ENCODE measurements at places on chromosomes 12 and 14.

DNA sequence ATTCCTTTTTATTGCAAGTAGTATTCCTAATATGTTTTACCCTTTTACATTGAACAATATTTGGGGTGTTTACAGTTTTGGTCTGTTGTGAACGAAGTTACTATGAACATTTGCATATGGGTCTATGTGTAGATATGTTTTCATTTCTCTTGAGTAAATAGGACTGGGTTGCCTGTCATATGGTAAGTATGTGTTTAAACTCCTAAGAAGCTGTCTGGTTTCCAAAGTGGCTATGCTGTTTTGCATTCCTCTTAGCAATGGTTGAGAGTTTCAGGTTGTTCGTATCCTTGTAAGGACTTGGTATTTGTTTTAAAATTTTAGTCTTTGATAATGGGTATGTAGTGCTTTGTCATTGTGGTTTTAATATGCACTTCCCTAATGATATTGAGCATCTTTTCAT is 6.3 kb downstream of the METAP2 start:
- DNase-seq = no peak

GRCh38 chr12:21677622-21678277 is 20.1 kb upstream of the LDHB start:
- DNase-seq = no peak

DNA sequence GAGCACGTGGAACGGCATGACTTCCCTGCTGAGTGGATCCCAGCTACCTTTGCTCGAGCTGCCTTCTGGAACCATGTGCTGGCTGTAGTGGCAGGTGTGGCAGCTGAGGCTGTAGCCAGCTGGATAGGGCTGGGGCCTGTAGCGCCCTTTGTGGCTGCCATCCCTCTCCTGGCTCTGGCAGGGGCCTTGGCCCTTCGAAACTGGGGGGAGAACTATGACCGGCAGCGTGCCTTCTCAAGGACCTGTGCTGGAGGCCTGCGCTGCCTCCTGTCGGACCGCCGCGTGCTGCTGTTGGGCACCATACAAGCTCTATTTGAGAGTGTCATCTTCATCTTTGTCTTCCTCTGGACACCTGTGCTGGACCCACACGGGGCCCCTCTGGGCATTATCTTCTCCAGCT is 14.8 kb upstream of the ESPL1 start:
- no peak for DNase-seq

DNA sequence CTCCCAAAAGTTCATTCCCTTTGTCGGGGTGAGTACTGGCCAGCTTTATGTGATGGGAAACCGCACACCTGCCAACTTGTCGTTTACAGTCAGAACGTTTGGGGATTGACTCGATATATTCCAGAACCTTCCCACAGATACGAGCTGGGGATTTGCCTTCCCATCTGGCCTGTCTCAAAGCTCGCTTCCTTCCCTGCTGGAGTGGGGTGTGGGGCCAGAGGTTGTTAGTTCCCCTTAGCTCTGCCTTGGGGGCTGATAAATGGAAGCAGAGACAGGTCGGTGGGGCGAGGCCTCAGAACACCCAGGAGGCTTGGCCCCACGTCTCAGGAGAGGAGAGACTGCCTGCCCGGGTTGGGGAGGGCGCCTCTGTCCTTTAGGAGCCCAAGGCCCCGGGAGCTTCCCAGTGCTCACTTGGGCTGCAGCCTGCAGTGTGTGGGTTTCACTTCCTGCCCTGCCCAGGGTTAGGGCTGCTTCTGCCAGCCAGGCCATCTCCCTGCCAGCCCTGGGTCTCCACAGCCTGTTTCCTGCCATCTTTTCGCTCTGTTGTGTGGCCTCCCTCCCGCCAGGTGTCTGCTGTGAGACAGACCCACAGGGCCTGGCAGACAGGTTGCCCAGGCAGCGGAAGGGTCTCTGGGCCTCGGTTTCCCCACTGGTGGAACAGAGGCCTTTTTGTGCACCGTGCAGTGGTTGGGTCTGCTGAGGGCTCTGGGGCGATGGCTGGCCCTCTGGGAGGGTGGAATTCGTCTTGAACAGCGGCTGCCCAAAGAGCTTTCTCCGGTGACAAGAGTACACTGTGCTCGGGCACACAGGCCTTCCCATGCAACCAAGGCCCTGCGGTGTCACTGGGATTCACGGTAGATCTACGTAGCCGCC is 8.1 kb upstream of the TEX22 start:
- no peak for DNase-seq

DNA sequence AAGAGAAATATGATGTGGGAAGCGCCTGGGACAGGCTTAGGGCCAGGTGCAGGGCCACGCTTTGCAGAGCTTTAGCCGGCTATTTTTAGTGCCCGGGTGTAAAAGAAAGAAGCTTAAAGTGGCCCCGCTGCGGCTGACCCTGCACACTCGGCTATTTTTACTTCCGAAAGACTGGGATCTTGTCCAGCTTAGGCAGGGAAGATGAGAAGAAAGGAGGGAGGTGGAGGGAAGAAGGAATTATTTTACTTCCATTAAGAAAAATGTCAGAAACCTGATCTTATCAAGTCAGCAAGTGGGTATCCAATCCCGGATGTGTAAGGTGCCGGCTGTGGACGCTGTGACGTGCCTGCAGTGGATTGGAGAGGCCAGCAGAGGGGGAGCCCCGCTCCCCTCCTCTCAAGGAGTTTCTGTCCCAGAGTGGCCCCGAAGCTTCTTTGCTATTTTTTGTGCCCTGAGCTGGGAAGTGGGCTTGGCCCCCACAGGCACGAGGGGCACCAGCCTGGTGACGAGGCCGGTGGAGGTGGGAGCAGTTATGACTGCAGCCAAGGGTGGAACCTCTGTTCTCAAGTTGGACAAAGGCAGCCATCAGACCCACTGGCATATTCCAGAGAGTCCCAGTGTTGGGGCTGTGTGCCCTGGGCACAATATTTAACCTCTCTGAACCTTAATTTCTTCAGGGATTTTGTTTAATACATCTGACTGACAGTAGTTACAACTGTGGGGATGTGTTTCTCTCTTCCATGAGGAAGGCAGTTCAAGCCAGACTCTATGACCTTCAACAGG is 97.7 kb downstream of the ESRRB start:
- DNase-seq = no peak

GRCh38 chr12:131137836-131138637 is 184.3 kb downstream of the ADGRD1 start:
- no peak for DNase-seq

GRCh38 chr14:94680862-94681288 is 68.7 kb downstream of the SERPINA3 start:
- DNase-seq = no peak

- DNase-seq = no peak
These were observed 109.6 kb downstream of the DICER1 start for GRCh38 chr14:95047754-95048153.

DNA sequence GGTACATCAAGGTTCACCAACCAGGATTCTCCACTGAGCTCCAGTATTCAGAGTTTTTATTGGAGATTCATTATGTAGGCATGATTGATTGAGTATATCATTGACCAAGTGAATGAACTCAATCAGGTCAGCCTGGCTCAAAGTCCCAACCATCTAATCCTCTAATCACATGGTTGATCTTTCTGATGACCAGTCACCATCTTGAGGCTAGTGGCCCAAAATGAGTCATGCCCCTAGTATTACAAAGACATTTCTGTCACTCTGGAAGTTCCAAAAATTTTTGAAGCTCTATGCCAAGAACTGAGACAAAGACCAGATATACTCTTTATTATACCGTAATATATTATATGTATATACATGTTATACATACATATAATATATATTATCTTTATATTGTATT is 75.9 kb upstream of the ATF7IP start:
- DNase-seq = no peak

GRCh38 chr12:52316290-52316689 is 4.9 kb downstream of the KRT83 start:
- DNase-seq = no peak

- DNase-seq = peak; percentile 11
These were observed 60.6 kb downstream of the FBXL14 start for GRCh38 chr12:1533602-1534304.

DNA sequence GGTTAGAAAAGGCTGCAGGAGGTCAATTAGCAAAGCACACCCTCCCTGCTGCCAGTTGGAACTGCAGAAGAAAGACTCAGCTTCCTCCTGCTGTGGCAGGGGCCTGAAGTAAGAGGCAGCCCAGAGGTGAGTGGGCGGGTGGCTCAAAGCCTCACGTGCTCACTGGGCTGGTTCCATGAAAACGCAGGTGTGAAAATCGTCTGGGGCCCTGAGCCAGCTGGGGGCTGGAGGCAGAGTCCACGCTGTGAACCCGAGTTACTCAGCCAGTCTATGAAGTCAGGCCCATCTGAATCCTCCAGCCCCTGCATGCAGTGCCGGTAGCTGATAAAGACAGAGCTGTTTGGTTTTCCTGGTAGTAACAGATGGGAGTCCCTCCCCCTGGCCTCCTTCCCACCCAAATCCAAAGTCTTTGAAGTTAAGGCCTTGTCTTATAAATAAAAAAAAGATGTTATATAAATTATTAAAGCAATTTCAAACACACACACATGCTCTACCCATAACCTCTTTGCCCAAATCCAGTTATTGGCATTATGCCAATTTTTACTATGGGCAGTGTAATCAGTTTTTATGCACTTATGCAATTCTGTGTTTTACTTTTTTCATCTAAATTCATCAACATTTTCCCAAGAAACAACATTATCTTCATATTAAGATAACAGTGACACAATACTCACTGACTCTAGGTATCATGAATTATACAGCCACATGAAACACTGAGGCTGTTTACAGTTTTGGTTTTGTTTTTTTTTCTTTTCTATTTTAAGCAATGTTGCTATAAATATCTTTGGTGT is 57.9 kb upstream of the PNMA1 start:
- no peak for DNase-seq

DNA sequence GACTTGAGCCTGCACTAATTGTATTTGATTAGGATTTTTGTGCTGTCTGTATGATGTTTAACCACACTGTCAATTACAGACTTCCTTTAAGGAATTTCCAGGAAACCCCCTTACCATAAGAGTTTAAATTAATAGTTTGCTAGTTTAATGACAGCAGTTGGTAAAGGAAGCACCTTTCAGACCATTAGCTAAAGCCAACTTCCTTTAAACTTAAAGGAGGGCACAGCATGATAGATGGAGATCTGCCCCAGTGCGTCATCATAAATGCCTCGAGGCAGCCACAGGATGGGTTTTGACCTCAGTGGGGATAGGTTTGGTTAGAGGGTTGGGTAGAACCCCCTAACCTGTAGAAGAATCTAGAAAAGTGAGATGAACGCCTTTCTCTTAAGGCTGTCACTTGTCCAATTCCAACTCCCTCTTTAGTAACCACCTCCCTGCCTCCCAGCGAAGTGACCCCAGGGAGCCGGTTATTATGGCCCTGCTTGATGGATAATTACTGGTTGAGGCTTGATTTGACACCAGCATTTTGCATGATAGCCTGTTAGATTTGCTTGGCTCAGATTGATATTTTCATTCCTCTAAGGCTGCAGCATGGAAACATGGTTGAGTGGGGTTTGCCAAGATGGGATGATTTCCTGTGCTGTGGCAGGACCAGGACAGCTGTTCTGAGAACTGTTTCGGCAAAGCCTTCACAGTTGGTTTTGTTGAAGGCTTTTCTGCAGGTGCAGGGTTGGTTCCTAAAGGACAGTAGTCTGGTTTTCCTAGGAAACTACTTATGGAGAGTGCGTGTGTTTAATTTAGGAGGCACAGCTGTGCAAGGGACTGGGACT is 62.7 kb downstream of the CHST11 start:
- peak; percentile 9 for DNase-seq

DNA sequence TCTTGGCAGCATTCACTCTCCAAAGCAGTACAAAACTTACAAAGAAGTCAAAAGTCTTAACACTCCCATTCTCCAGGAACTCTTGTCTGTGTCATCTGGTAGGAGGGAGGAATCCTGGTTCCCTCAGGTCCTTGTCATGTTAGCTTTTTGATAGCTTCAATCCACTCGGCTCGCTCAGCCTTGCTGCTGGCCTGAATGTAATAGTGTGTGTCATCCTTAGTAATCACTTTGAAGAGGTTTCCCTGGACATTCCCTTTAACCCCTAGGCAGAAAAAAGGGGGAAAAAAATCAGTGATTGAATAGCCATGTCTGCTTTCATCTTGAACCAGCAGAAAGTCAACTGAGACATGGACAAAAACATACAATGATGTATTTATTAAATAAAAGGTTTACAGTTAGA is 24.8 kb downstream of the PLEK2 start:
- no peak for DNase-seq

- no peak for DNase-seq
These were observed 81.6 kb downstream of the PHETA1 start for GRCh38 chr12:111287125-111287900.

DNA sequence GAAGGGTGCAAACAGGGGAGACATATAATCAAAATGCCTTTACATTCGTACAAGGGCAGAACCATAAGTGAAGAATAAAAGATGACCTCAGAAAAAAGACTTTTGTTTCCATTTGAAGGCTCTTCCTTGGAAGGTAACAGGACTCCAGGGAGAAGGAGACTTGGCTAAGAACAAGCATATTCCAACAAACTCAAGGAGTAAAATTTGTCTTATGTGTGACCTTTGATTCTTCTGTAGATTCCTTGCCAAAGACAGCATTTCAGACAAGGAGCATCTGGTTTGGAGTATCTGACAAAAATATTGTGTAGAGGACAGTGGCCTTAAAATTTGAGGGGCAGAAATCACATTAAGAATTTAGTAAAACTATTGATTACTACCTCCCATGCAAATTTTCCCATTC is 991.9 kb downstream of the FLRT2 start:
- no peak for DNase-seq

GRCh38 chr12:48556631-48557030 is 13.2 kb downstream of the LALBA start:
- DNase-seq = no peak

GRCh38 chr14:54725998-54726397 is 159.1 kb downstream of the SAMD4A start:
- DNase-seq = no peak

GRCh38 chr14:94600148-94600545 is 12.0 kb upstream of the SERPINA3 start:
- DNase-seq = no peak

DNA sequence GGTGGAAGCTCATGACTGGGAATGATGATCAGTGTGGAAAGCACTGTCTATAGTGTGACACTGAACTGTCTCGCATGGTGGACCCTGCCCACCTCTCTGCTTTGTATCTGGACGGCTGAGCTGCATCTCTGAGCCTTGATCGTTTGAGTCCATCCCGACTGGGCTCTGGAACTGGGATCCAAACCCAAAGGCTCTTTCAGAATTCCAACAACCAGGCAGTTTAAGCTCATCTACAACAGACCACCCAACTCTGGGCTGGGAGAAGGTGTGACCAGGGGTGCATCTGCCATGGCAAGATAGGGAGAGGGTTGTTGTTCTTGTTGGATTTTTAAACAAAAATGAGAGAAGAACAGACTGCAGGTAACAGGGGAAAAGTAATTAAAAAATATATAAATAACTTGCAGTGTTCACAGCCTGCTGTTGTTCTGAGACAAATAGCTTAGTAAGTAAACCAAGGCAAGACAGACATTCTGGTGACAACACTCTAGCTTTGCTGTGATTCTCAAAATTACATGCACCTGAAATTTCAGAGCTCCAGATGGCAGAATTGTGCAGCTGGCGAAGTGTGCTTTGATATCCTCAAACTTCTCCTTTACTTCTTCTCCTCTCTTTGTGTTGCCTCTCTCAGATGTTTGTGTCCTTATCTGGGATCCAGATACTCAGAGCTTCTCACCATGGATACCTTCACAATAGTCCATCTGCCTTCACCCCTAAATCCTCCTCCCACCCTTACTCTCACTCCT is 209.6 kb downstream of the EMP1 start:
- DNase-seq = no peak

GRCh38 chr14:55914771-55915170 is 203.4 kb upstream of the PELI2 start:
- no peak for DNase-seq

- no peak for DNase-seq
These were observed 14.7 kb upstream of the HIGD1C start for GRCh38 chr12:50937653-50938052.
